ENCODE measurements at places on chromosomes 16 and 17.

GRCh38 chr17:46859996-46860395 lies 8.6 kb downstream of the WNT9B start:
- no peak for DNase-seq

GRCh38 chr17:17893801-17894644 lies 57.2 kb upstream of the SREBF1 start:
- no peak for DNase-seq

DNA sequence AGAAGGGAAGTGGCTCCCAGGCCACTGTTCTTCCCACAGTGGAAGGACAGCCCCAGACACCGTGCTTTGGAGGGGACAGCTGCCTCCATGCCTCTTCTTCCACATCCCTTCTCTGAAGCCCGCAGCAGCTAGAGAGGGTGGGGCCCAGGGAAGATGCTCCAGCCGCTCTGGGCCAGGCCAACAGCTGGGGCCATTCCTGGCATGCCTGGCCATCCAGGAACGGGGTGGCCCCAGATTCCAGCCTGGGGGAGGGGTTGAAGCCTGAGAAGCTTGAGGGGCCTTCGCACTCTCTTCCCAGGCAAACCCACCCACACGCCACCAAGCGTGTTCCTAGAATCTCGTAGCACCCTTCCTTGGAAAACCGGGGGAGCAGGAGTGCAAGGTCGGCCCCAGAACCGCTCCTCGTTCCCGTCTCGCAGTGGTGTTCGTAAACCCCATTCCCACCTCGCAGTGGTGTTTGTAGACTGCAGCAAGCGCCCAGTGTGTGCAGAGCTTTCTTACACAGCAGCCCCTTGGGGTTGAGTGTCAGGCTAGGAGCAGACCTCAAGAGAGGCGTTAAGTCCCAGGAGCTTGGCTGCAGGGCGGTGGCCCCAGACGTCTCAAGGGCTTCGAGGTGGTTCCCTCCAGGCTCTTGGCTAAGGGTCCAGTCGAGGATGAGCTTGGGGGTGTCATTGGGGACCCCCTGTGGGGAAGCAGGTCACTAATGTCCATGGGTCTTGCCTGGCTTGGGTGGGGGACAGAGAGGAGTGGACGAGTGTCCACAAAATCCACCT lies 2.7 kb downstream of the CDH15 start:
- DNase-seq = no peak

DNA sequence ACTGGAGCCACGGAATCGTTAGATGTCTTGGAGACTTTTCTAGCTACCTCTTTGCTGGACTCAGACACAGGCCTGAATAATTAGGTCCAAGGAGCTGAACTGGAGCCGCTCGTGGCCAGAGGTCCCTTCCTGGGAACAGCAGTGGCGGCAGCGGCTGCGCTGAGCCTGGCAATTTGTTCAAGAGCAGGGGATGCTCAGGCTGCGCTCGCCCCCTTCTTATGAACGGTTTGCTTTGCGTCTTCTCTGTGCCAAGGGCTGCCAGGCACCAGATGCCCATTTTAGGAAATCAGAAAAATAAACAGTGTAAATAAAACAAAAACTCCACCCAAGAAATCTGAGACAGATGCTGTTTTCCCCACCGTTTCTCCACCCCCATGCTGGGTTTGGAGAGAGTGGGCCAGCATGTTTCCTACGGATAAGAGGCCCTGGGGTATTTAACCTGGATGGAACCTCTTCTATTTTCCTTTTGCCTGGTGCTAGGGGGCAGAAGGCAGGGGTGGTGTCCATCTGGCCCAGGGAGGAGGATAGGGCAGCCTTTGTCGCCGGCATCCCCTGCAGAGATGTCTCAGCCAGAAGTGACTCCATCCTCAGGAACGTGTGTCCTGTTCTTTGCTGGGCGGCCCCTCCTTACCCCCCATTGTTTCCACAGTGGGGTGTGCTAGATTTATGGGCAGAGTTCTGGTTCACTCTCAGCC lies 163.4 kb downstream of the SEC14L1 start:
- DNase-seq = no peak

GRCh38 chr17:82110298-82110697 lies 12.3 kb upstream of the FASN start:
- no peak for DNase-seq

DNA sequence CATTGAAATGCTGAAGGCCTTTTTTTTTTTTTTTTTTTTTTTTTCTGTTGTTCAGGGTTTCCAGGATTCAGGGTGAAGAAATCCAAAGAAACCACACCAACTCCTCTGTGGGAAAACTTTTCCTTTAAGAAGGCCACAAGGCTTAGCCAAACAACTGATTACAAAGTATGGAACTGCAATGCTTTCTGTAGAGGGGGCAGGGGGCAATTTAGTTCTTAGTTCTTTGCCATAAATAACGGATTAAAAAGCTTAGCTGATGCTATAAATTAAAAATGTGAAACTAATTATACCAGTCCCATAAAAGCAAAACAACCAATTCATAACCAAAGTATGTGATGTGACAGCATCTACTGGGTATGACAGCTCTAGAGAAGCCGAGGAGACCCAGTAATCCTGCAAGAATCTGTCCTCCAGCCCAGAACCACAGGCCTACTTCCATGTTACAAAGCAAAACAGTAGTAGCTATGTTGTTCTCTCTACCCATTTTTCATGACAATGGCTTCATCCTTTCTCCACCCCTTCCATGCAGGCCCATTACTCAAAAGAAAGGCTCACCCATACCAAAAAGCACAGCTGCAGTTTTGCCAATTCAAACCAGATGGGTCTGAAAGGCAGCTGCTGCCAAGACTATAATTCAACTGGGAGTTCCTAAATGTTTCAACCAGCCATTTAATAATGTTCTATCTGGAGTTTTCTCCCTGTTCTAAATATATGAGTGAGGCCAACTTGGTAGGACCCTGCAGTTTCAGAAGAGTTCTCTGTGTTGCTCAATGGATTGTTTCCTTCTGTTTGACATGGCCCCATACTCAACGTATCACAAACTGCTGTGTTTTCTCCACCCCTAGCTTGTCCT lies 167.1 kb upstream of the ZFHX3 start:
- no peak for DNase-seq
